ENCODE measurements at places on chromosomes 3 and 15. TPM values are rescaled to one million over a fixed set of nuclear protein-coding genes. Genes with fewer than 3 reads are reported as not detected.

GADL1 gene
- 0.11 TPM for total RNA-seq

- no peak for DNase-seq
Observed at GRCh38 chr3:107861904-107862303, 228.9 kb downstream of the CD47 start.

LDHAL6B gene
- not detected for total RNA-seq

DNA sequence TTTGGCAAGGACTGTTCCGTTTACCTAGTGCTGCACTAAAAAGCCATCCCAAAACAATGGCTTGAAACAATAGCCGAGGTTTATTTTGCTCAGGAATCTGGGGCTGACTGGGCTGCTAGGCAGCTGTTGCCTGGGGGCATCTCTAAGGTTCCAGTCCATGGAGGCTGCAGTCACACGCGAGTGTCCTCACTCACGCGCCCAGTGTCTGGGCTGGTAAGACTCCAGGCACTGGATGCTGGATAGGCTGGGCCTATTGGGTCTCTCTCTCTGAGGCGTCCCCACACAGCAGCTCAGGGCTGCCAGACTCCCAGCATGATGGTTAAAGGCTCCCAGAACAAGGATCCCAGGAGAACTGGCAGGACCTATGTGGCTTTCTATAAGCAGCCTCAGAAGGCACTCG lies 34.2 kb downstream of the ALS2CL start:
- no peak for DNase-seq
